ENCODE measurements at places on chromosomes 7 and 10.
A peak's percentile ranks its signal among the peaks of the same experiment; 100 is the strongest.

DNA sequence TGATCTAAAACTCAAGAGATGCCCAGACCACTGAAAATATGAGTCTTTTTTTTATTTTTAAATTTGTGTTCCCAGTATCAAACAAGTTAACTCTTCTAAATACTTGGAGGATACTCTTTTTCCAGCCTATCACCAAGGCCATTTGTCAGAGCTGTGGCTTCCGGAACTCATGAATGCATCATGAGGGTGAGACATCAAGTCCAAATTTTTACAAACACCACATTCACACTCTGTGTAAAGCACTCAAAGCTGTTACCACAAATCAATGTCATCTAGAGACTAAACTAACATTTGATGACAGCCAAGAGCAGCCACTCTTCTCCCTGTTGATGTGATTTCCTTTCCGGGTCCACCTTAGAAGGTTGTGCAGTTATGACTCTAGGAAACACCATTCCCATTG is 43.8 kb upstream of the ARID5B start:
- no peak for ATAC-seq

DNA sequence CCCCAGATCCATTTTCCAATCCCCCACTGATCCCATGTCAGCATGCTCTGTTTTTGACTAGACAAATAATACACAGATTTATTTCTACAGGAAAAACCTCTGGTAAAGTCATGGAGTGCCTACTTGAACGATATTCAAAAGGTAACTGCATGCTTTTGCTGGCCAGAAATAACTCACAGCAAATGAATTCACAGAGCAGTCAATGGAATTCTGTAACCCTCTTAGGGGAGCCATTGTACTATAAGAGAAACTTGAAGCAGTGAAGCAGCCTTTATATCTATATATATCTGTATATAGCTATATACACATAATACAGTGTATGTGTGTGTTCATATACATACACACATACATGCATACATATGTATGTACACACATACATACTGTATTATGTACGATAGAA is 29.0 kb upstream of the MEOX2 start:
- no peak for ATAC-seq

DNA sequence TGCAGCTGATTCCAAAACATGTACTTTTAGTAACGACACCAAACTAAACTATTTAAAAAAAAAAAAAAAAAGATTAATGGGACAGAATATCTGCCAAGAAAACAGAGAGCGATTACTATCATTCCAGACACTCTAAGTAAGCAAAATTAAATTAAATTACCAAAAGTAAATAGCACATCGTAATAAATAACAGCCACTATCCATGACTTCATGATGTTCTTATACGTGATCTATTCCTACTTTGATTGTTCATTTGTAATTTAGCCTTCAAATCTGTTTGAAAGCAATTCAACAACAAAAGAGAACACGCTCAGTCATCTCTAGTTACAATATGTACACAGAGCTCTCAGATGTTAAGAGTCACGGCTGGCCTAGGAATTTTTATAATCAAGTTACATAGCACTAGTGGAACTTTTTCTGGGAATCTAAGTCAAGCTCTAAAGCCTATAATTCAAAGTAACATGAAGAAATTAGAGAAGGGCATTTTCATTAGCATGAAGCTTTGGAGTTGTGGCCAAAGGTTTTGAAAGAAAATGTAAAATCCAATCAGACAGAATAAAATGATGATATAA is 241.7 kb upstream of the NEBL start:
- peak; percentile 60 for ATAC-seq

DNA sequence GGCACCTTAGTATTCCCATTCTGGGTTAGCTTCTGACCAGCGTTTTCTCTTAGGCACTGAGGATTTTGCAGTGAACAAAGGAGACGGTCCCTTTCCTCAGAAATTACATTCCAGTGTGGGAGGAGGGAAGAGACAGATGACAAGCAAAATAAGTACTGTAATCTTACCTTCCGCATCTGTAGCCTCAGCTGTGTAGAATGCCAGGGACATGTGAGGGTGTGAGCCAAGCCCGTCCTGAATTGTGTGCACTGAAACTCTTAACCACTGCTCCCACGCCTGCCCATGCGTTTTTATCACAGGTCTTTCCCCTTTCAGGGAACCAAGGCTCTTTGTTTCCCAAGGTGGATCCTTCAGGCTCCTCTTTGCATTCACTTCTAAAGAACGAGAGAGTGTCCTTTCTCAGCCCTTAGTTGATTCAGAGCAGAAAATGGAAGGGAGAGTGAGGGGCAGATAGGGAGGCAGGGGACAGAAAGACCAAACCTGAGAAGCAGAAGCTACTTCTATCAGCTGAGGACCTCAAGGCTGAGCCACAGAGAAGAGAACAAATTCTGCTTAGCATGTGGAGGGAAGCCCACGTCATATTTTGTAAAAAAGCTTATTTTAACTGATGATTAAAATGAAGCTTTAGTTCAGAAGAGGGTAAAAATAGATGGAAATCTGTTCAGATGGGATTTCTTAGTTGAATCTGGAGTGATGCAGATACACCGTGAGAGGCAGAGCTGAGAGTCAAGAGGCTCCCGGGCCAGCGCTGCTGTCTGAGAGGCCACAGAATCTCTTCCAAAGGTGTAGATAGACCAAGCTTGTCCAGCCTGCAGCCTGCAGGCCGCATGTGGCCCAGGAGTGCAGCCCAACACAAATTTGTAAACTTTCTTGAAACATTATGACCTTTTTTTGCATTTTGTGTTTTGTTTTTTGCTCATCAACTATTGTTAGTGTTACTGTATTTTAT is 122.5 kb downstream of the CCNY start:
- ATAC-seq: no peak

GRCh38 chr10:3154666-3155065 is 17.9 kb downstream of the PITRM1 start:
- no peak for ATAC-seq

- no peak for ATAC-seq
These were observed 22.5 kb upstream of the UBE2H start for GRCh38 chr7:129975309-129975708.

GRCh38 chr7:24214670-24215069 is 69.3 kb upstream of the NPY start:
- no peak for ATAC-seq

- peak; percentile 32 for ATAC-seq
These were observed 40.0 kb downstream of the SYPL1 start for GRCh38 chr7:106071999-106072714.

DNA sequence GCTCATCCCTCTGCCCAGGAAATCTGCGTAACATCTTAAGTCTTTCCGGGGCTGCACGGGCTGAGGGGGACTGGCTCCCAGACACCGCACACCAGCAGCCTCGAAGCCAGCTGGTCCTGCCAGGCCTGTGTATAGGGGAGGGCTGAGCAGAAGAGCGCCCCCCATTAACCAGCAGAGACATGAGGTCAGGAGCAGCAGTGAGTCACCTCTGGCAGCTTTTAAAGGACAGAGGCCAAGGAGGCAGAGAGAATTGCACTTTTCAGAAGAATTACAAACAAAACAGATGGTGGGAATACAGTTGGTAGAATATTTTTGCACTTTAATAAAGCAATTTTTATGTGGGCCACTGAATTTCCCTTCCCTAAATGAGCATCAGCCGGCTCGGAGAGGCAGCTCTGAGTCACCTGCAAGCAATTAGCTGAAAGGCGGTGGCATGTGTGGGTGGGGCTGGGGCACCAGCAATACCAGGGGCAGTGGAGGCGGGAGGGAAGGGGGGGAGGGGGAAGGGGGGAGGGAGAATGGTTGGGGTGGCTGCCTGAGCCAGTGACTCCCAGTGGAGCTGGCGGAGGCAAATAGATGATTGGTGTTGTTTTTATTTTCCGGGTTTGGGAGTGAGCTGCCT is 39.1 kb downstream of the GOLGA7B start:
- ATAC-seq: peak; percentile 78

DNA sequence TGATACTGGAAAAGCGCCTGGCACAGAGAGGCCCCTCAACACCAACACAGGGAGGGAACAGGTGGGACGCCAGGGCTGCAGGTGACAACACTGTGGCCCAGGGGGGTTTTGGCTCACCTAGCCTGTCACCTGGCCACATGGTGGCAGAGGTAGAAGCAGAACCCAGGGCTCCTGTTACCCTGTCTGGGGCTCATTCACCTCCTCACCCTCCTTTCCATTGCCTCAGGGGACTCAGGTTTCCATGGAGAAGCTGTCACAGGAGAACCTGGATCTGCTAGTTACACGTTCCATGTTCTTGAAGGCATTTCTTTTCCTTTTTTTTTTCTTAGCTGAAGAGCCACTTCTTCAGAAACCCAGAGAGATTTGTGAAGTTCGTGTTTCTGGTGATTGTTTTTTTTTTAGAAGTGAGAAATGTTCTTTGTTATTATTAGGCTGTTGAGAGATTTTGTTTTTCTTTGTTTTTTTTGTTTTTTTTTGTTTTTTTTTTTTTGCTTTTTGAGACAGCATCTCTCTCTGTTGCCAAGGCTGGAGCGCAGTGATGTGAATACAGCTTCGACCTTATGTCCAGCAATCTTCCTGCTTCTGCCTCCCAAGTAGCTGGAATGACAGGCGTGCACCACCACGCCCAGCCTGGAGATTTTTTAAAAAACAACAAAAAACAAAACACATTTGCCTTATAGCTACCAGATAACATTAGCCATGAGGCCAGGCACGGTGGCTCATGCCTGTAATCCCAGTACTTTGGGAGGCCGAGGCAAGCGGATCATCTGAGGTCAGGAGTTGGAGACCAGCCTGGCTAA is 16.0 kb downstream of the DENND2A start:
- no peak for ATAC-seq

GRCh38 chr10:132714986-132715775 is 70.8 kb downstream of the NKX6-2 start:
- no peak for ATAC-seq

Measured in SK-N-SH treated with all-trans-retinoic acid at 6 μM for 48 hours (cell line).